ENCODE measurements at places on chromosomes 6 and 20.

DNA sequence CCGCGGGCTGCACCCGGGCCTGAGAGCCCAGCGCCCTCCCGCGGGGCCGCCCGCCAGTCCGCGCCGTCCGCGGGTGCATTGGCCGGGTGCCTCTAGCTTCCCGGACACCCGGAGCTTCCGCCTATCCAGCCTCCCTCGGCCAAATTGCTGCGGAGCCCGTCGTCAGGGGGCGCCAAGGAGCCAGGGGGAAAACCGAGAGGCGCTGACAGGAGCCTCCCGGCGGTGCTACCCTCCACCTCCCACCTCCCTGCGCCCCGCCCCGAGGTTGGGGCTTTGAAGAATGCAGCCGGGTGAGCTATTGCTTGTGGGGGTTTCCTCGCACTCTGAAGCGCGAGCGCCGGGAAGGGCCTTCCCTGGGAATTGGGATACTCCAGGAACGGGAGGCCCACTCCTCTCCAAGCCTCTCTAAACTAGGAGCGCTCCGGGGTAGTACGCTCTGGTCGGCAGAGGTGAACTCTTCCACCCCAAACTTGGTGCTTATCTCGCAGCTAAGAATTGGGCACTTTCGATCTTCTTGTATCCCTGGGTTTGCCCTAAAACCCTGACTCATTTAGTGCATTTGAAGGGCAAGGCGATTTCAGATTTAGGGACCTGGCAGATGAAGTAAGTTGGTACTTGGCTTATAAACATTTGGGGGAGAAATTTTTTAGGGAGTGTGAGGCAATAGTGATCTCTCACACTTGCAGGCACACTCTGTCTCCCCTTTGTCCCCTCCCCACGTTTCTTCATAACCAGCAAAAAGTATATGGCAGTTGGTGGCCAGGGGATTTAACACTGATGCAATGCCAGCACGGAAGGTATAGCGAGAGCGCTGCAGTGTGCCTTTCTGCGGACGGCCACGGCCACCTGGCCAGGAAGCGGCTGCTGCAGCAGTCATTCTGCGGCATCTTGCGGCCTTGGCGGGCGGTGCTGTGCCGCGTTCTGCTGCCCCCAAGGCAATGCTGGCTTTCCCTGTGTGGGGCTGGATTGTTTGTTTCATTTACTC, 556 bp downstream of the BEND6 start:
- peak; percentile 77 for DNase-seq

GRCh38 chr20:24382743-24383142, 86.7 kb upstream of the SYNDIG1 start:
- peak; percentile 90 for DNase-seq

DNA sequence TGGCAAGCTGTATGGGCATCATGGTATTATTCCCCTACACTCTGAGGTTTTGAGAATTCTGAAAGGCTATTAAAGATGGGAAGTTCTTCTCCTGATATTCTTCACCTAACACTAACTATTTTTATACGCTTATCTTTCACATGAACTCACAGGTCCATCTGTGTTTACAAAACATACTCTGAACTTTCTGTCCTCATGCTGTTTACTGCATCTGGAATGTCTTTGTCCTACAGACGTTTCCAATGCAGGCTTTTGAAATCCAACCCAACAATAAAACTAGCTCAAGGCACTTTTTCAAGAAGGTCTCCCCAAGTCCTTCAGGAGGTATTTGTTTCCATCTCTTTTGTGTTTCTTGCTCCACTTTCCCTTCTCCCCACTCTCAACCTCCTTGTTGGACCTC, 60.5 kb upstream of the MLIP start:
- DNase-seq: no peak

DNA sequence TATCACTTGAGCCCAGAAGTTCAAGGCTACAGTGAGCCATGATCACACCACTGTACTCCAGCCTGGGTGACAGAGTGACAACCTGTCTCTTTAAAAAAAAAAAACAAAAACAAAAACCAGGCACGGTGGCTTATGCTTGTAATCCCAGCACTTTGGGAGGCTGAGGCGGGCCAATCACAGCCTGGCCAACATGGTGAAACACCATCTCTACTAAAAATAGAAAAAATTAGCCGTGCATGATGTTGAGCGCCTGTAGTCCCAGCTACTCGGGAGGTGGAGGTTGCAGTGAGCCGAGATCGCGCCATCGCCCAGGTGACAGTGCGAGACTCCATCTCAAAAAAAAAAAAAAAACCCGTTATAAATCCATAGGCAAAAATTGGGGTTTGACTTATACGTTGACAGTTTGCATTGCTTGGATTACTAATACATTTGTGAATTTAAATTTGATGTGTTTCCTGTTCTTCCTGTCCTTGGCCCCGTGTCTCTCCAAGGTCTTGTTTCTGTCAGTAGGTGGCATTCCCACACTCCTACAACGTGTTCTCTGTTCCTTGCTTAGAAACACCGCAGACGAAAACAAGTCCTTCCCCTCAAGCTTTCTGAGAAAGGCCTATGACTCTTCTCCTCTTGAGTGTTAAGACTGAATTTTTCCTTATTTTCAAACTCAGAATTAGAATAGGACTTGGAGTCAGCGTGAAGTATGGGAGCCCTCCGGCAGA, 147.0 kb downstream of the DTNBP1 start:
- DNase-seq: no peak

DNA sequence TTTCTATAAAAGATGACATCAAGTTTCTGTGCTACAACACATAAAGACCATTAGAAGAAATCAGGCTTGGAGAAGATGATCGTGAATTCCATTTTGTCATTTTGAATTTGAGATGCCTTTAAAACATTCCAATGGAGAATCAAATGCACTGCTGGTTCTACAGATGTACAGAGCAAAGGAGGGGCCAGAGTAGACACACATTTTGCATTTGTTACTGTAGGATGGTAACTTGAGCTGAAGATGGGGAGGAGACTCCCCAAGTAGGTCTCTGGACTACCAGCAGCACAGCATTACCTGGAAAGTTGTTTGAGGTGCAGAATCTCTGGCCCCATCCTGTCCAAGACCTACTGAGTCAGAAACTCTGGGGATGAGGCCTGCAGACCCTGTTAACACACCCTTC, 121.6 kb upstream of the RALGAPA2 start:
- no peak for DNase-seq

- DNase-seq: no peak
Observed at GRCh38 chr20:45183084-45183483, 8.4 kb downstream of the PI3 start.

GRCh38 chr6:106473812-106474211, 113.3 kb downstream of the CRYBG1 start:
- DNase-seq: no peak

GRCh38 chr6:53326372-53327016, 22.3 kb downstream of the ELOVL5 start:
- DNase-seq: no peak

GRCh38 chr20:50968289-50968688, 9.7 kb downstream of the MOCS3 start:
- DNase-seq: no peak

DNA sequence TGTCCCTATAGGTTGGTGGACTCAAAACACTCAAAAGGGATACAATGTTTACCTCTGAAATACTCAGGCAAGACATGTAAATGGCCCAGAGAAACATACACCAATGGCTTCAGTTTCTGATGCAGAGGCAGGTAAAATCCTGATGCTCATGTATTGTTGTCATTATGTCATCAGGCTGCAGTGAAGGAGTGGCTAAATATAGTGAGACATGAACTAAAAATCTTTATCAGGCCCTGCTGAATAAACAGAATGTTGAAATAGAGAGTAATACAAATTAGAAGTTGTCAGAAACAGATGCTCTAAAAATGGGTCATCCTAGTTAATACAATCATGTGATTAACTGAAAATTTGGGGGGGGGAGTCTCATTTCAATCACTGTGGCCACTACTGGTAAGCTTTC, 20.4 kb downstream of the PTPRK start:
- DNase-seq: no peak

DNA sequence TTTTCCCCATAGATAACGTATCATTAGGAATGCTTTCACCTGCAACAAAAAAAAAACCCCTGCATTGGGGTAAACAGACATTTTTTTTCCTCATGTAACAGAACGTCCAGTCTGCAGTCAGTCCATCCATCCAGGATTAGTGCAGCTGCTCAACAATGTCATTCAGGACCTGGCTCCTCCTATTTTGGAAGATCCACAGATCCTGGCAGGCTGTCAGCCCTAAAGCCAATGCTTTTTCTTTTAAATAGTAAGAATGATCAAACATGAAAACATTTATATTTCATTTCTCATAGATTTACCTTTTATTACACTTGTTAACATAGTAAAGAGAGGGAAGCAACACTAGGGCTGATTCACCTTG, 116.5 kb upstream of the CCDC28A start:
- no peak for DNase-seq

- DNase-seq: no peak
Observed at GRCh38 chr6:91660893-91661292, 1074.0 kb upstream of the MAP3K7 start.

- no peak for DNase-seq
Observed at GRCh38 chr6:114346451-114346850, 3.6 kb upstream of the HS3ST5 start.

DNA sequence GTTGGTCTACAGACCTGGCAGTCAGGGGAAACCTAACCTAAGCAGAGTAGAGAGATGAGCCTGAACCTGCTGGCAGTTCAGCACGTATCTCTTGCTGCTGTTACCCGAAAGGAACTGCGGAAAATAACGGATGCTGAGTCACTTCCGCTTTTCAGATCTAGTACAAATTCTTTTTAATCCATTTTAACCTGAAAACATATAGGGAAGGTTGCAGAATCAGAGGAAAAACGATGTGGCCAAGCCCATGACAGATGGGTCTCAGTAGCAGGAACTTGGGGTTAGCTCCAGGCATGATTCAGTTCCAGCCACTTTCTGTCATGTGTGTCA, 351.9 kb upstream of the PRND start:
- DNase-seq: no peak

DNA sequence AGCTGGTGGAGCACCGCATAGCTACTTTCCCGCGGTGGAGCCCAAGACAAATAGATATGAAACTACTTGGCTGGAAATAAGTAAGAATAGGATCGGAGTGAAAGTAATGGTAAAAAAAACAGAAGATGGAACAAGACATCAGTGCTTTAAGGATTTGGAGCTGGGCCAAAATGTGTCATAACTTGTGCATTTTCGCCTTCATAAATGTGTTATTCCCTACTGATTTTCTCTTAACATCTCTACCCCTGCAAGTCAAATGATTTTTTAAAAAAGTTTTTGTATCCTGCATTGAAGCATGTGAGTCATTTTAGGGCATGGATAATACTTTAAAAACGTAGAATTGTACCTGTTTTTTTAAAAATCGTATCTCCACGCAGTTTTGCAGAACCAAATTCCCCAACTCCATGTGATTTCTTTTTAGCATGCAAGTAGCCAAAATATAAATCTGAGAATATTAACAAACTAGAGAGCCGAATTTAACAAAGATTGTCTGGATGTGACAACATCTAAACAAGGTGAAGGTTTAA, 882 bp upstream of the FAM184A start:
- DNase-seq: peak; percentile 15

DNA sequence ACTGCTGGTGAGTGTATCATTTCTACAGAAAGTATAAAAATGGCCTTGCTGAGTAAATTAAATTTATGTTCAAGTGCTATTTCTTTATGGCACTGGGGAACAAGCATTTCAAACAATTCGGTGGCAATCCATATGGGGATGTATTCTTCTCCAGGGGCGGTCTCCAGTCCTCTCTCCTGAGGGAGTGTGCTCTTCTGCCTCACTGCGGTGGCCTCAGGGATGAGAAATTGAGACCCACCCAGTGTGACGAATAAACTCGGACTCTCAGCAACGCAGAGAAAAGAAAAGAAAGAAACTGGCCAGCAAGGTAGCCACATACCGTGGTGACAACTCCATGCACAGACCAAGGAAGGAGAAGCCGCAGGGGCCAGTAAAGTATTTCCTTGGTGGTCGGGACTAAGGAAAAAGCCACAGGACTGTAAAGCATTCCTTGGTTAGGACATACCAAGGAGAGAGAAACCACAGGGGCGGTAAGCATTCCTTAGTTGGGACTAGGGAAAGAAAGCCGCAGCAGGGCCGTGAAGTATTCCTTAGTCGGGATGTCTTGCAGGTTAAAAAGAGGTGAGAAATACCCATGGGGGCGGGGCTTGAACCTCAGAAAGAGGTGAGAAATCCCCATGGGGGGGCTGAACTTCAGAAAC, 13.6 kb upstream of the GOPC start:
- DNase-seq: no peak

GRCh38 chr6:149316740-149317643, 520 bp upstream of the TAB2 start:
- DNase-seq: peak; percentile 66

DNA sequence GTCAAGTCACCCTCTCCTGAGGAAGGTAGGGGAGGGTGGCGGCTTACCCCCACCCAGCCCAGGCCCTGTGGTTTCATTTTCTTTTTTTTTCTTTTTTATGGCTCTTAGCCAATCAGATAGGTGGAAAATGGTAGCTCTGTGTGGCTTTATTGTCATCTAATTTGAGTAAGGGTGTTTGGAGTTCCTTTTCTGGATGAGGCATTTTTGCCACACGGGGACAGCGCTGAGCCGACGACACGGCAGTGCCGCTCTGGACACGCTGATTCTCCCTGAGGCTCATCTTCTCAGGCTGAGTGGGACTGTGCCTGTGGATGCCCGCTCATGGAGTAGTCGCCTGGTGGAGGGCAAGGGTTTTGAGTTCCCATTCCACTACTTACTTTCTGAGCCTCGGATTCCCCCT, 37.6 kb upstream of the ANGPT4 start:
- DNase-seq: no peak

DNA sequence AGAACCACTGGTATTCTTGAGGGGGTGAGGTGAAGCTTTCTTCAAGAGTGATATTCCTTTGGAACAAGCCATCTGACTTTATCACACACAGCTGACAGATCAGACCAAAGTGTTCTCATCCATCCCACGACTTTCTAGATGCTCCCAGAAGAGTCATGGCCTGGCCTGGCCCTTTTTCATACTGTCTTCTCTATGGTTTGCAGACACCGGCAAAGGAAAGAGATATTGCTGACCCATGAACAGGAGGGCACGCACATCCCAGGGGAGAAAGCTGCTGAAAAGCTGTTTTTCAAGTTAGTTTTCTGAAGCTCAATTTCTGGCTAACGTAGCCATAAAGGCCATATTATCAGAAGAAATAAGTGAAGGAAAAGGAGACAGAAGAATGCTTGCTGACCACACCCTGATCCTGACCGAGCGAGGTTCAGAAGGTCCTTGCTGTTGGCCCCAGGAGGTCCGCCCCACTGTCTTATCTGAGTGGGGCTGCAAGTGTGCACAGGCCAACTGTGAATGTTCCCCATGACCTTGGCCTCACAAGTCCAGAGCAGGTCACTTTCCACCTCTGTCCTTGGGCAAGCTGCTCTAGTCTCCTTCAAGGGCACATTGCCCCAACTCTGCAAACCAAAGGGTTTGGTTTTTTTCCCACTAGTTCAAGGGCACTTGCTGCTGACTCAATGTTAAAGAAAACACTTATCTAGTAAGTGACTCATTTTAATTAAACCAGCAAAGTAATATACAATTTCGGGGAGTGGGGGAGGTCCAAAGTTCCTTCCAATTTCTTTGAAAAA, 2.0 kb downstream of the ACSS1 start:
- no peak for DNase-seq

Data from NCI-H1694 treated with DMSO at 0.1 percent for 48 hours (cell line).